ENCODE measurements at places on chromosomes 6 and 20.
A peak's percentile ranks its signal among the peaks of the same experiment; 100 is the strongest.

GRCh38 chr20:43824309-43825050, 90.2 kb upstream of the TOX2 start:
- DNase-seq, result no peak

DNA sequence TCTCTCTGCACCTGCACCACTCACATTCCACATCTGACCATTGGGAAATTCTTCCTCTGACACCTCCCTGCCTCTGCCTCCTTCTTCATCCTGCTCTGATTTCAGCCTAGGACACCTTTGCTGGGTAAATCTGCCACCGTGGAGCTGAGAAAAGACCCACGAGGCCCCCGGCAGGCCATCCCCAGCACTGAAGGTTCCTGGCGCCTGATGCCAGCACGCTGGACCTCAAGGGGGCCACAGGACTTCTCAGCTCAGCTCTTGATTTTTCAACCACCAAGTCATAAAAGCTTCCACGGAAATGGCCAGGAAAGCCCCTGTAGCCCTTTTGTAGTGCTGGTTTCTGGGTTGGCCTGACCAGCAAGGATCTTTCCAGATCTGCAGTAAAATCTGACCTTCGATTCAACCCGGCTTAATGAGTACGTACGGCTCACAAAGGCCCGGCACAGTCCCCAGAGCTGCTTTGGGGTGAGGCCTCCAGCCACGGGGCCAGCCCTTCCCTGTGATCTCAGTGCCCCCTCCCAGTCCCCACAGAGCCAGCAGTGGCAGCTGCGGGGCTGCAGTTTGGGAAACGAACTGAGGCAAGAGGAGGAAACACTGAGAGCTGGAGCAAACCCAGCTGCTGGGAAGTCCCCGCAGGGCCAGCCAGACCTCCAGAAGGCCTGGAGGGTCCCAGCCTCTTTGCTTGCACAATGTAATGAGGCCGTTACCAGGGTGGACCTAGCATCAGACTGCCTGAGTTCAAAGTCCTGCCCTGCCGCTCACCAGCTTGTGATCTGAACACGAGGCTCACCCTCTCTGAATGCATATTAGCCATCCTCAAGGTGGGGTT, 157.5 kb downstream of the BMP7 start:
- no peak for DNase-seq

DNA sequence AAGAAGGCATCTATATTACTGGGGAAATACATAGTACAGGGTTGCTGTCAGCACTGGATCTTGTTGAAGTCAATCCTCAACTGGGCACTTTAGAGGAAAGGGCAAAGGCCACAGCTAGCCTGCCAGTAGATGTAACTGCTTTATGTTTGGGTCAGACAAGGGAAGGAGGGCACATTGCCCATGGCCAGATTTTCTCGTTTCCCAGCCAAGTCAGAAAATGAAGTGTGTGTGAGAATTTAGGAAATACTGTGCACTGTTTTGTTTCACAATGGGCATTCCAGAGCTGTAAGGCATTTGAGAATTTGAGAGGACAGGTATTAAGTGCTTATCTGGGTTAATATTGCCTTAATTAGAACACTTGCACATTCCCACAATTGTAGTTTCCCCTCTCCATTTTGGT, 183.9 kb upstream of the MCHR2 start:
- DNase-seq, result no peak

GRCh38 chr20:57374931-57375651, 16.1 kb upstream of the RBM38 start:
- DNase-seq, result no peak

GRCh38 chr6:132314432-132314831, 86.8 kb downstream of the MOXD1 start:
- DNase-seq, result no peak

DNA sequence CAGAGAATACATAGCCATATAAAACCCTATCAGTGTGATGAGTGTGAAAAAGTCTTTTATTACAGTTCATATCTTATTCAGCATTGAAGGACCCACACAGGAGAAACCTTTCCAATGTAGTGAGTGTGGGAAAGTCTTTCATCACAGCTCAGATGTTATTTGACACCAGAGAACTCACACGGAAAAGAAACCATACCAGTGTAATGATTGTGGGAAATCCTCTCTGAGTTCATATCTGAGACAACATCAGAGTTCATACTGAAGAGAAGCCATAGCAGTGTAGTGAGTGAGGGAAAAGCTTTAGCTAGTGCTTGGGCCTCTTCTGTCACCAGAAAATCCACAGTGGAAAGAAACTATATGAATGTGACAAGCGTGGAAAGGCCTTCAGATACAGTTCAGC, 8.6 kb upstream of the ZSCAN16 start:
- DNase-seq, result no peak

GRCh38 chr20:40262219-40262618, 426.8 kb downstream of the MAFB start:
- DNase-seq, result no peak

DNA sequence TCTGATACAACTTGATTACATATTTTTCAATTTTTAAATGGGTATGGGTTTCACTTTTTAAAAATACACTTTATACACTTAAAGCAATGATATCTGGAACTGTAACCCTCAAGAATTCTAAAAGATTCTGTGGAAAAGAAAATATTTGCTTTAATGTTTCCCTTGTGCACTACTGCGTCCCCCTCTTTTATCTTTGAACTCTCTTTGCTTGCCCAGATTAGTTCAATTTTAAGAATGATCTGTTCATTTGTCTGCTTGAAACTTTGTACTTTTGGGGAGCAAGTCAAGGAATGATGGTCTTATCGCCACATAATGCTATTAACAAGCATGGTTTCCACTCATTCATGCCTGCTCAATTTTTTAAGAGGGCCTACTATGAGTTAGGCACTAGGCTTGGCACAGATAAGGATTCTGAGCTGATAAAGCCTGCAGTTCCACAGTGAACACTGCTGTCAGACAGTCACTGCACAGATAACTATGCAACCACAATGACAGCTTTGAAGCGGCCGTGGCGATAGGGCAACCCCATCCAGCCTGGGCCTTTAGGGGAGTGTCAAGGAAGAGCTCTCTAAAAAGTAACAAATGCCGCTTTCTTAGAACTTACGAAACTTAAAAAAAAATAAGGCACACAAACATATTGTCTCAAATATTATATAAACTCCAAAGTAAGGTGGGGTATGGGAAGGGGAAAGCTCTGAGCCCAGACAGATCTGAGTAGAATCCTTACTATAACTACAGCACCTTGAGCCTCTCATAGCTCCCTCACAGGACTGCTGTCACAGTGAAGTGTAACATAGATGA, 29.7 kb downstream of the FYN start:
- no peak for DNase-seq

- no peak for DNase-seq
Observed at GRCh38 chr6:12009876-12010634, 2.1 kb upstream of the HIVEP1 start.

GRCh38 chr6:24743265-24743943, 24.4 kb upstream of the C6orf62 start:
- peak; percentile 93 for DNase-seq

DNA sequence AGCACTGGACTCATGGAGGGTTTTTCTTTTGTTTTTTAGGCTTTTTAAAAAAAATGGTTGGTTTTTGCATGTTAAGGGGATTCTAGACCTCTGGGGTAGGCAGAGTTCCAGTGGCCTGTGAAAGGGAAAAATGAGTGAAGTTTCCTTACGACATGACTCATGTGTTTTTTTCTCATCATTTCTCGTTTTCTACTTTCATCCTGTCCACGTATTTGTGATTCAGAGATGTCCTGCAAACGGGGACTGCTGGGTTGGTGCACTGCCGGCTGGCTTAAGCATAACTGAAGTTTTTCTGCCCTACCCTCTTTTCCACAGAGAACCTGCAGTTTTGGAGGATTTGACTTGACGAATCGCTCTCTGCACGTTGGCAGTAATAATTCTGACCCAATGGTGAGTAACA, 182.3 kb downstream of the SASH1 start:
- peak; percentile 81 for DNase-seq

GRCh38 chr6:19231878-19232561, 605.1 kb upstream of the ID4 start:
- no peak for DNase-seq

DNA sequence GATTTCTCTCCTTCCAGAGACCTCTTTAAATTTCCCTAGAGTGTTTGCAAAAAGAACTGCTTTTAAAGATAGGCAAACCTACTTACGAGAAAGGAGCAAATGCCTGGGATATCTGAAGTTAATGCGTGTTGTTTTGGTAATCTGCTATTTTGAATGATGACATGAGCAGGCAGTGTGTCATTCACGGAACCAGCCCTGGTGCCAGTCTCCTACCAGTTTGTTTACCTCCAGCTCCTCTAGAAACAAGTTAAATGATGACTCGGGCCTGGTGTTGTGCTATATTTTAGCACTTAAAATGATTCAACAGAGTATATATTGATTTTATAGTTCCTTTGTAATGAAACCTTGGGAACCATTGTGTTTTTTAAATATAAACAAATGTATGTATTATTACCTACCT, 41.1 kb upstream of the MAP3K4 start:
- DNase-seq, result no peak

DNA sequence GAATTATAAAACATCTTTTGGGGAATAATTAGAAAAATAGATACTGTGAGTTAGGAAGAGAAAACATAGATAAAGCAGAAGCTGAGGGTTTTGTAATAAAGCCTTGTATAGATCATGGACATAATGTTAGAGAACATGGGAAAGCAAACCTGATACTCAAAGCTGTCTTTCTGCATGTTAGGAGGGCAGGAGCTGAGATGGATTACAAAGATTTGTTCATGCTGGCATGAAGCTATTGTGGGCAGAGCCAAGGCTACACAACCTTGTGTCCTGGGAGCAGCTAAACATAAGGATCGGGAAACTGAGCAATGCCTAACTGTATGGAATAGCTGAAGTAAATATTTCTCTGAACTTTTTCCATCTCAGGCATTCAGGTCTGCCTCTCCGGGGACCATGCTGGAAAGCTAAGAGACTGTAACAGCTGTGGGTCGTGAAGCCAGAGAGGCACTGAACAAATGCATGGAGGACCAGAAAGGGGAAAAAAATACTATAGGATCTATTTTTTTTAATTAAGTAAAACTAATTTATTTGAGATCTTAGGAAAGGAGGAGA, 28.2 kb upstream of the CNKSR3 start:
- DNase-seq, result no peak

GRCh38 chr20:3606021-3606420, 57.2 kb downstream of the GFRA4 start:
- no peak for DNase-seq

DNA sequence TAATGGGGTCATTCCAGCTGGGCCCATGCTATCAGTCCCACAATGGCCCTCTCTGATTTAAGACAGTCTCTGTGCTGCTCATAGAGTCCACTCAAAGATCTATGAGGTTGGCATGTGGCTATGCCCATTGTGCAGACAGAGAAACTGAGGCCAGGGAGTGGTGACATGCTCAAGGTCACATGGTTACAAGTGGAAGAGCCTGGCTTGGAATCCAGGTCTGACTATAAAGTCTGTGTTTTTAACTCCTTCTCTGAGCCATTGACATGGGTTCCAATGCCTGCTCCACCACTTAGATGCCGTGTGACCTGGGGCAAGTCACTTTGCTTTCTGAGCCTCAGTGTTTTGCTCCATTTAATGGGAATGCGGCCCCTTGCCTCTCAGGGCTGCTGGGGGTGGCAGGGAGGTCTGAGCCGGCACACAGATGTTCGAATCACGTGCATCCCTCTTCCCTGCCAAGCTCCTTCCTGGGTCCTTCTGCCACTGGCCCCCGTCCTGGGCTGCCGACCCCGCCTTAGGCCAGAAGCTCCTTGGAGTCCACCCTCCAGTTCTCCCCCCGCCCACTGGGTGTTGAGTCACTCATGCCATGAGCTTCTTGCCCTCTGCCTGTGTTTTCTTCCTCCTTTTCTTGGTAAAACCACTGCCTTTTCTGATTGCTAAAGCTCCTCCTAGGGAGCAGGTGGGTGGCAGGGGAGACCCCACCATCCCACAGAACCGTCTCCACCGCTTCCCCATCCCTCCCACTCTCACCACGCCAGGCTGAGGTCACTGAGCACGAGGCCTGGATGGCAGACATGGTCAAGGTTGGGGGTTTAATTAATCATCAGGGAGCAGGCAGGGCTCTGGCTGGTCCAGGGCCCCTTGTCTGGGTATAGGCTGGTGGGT, 35.7 kb downstream of the CEBPB start:
- DNase-seq, result no peak

- DNase-seq, result no peak
Observed at GRCh38 chr6:31621991-31622390, 1.5 kb downstream of the PRRC2A start.

- no peak for DNase-seq
Observed at GRCh38 chr6:70445001-70445400, 31.7 kb downstream of the FAM135A start.

- no peak for DNase-seq
Observed at GRCh38 chr6:130969791-130970491, 93.1 kb downstream of the EPB41L2 start.

- DNase-seq, result no peak
Observed at GRCh38 chr6:147564556-147564955, 56.1 kb downstream of the SAMD5 start.

GRCh38 chr6:170279426-170279825, 11.5 kb downstream of the DLL1 start:
- no peak for DNase-seq

DNA sequence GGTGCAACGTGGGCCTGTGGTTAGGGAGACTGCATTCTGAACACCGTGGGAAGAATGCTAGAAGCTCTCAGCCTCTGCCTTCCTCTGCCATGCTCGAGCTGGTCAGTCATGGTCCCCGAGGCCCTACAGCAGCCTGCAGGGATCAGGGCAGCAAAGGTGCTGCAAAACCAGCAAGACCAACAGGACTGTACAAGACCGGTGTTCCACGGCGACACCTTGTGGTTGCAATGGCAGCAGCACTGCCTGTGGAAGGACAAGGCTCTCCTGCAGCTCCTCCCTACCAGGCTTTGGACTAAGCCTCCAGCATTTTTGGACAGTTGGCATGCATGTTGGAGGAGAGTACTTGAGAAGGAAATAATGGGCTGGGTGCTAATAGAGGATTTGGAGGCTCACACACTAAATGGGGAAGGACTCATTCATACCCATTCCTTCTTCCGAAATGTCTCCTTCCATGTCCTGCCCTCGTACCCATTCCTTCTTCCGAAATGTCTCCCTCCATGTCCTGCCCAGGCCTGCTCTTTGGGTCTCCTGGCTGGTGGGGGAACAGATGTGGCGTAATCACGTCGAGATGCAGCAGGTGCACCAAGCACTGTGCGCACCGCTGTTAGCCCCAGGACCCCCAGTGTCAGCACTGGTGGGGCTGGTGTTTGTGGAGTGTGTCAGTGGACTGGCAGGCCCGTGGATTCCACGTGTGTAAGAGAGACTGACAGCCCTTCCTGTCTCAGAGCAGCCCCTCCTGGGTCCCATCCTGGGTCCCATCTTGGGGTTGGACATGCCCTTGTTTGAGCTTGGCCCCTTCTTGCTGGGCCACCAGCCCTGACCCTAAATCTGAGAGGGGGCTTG, 18.6 kb upstream of the MYT1 start:
- DNase-seq, result no peak

All from HS-5 (cell line).